ENCODE measurements at places on chromosomes 2 and 18.

DNA sequence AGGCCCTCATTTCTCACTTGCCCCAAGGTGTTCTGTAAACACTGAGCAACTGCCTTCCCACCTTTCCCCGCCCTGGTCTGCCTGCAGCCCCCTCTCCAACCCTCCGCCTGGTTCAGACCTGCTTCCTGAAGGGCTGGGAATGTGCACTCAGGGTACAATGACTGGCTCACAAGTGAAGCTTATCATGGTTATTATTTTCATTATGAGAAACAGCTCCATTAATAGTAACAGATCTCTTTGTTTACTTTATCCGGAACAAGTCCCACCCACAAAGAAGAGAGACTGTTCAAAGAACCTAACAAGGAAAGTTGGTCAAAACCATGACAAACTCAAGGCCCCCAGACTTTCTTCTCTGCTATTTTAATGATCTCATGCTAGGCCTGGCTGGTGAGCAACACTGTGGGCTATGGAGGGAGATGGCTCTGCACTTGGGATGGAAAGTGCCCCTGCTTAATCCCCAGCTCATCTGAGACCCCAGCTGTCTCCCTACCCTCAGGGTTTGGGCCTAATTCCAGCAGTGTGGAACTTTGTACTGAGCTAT is 36.7 kb downstream of the ARHGAP25 start:
- DNase-seq, result no peak

DNA sequence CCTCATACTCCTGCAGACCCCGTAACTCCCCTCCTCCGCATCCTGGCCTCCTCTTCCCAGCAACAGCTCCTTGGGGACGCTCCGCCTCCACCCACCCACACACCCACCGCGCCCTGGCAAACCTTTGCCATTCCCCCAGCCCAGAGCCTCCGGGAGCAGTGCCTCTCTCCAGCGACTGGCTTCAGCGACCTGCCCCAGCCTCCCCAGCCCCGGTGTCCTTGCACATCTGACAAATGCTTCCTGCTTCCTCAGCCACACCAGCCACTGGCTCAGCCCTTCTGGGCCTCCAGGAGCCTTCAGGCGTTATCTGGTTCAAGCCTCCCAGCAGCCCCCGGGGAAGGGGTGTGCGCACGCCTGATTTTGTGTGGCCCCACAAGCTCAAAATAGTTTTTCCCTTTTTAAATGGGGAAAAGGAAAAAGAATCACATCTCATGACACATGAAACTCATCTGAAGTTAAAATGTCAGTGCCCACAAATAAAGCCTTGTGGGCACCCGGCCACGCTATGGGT is 14.2 kb downstream of the ESPNL start:
- DNase-seq, result no peak

- no peak for DNase-seq
Measured at GRCh38 chr18:49476664-49477411, 10.2 kb downstream of the C18orf32 start.

DNA sequence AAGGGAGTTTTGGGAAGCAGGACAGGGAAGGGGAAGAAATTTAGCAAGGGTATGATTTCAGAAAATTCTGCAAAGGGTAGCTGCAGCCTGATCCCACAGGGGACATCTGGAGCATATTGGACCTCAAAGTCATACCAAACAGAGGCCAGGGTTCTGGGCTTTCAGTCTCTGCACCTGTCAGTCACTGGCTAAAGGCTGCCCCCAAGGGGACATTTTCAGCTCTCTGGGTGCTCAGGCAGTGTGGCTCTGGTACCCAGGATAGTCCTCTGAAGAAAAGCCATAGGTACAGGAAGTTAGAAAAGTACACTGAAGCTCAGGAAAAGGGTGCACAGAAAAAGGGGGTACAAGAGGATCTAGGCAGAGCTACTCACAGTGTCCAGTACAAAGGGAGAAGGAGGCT is 149.2 kb downstream of the INSIG2 start:
- no peak for DNase-seq

- DNase-seq, result no peak
Measured at GRCh38 chr2:226125176-226125883, 674.3 kb downstream of the IRS1 start.

DNA sequence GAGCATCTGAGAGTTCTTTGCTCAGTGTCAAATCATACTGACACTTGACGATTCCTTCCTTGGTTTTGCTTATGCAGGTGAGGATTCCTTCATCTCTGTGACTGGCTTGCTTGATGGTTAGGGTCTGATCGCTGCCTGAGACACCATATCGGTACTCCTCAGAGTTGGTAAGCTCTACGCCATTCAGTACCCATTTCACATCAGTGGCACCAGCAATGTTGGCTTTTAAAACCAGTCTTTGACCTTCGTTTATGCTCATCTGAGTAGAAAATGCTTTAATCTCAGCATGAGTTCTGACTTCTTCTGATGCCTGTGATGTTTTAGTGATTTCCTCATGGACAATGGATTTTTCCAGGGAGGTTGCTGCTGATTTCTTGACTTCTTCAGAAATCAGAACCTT is 48.4 kb downstream of the PLEKHA3 start:
- DNase-seq, result no peak

- no peak for DNase-seq
Measured at GRCh38 chr2:193103064-193103463, 908.3 kb upstream of the TMEFF2 start.
